Left cardiac atrium (tissue), 4 donors: ENCODE measurements at places on chromosomes 3 and 15. TPM values are rescaled to one million over a fixed set of nuclear protein-coding genes. Genes with fewer than 3 reads are reported as not detected.

The MAP2K1 gene
- total RNA-seq = 40.3 TPM

The ZIC4 gene
- total RNA-seq = not detected

DNA sequence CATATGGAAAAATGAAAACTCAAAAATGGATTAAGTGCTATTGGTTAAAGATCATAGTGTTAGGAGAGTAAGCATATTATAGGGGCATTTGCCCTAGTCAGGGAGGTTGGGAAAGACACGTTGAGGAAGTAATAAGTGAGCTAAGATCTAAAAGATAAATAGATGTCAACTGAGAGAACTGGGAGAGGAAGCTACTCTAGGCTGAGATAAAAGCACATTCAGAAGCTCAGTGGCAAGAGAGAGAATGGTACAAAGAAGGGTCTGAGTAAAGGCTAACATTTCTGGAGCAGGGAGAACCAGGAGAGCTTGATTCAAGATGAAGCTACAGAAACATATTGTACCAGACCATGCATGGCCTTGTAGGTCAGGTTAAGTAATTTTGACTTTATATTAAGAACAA lies 63.9 kb downstream of the TRPC1 start:
- no peak for DNase-seq

GRCh38 chr3:11544412-11545181 lies 99.1 kb downstream of the VGLL4 start:
- no peak for DNase-seq

- no peak for DNase-seq
These were observed 3.3 kb downstream of the C15orf61 start for GRCh38 chr15:67524235-67524634.

The CCR3 gene
- not detected for total RNA-seq

The DNASE1L3 gene
- total RNA-seq = 3.4 TPM

- DNase-seq = no peak
These were observed 90.1 kb upstream of the CADPS start for GRCh38 chr3:62965311-62965710.

The SCN11A gene
- total RNA-seq = not detected

GRCh38 chr15:101398247-101398646 lies 91.3 kb downstream of the PCSK6 start:
- no peak for DNase-seq

The PPM1L gene
- total RNA-seq = 39.0 TPM

GRCh38 chr15:48005077-48005476 lies 115.7 kb upstream of the SLC24A5 start:
- DNase-seq = no peak

The CLEC3B gene
- 132 TPM for total RNA-seq

DNA sequence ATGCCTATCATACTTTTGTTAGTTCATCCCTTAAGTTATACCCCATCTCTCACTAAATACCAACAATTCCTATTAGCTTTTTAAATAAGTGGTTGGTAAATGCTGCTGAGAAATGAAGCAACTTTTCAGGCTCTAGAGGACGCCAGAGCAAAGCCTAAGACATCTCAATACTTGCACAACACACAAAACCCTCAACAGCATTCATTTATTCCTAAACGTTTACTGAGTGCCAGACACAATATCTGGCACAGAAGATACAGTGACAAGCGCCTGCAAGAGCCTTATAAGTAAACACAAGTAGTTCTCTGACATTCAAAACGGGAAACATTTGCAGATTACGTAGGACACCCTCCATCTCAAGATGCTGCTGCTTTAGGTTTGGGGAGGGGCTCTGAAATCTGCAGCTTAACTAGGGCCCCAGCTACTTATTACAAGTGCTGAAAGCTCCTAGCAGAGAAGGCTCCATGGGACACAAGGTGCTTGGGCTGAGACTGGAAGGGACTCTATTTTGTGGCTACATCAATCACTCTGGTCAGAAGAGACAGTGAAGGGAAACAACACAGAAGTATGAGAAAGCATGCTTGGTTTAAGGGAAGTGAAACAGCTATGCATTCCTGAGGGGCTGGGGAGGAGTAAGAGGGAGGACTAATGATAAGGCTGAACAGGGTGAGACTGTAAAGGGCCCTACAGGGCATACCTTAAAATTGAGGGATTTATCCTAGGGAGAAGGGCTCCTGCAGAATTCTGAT lies 311.3 kb downstream of the PLCL2 start:
- no peak for DNase-seq

GRCh38 chr15:64099379-64099778 lies 3.6 kb downstream of the SNX1 start:
- no peak for DNase-seq

GRCh38 chr3:58272891-58273290 lies 33.2 kb upstream of the RPP14 start:
- no peak for DNase-seq

DNA sequence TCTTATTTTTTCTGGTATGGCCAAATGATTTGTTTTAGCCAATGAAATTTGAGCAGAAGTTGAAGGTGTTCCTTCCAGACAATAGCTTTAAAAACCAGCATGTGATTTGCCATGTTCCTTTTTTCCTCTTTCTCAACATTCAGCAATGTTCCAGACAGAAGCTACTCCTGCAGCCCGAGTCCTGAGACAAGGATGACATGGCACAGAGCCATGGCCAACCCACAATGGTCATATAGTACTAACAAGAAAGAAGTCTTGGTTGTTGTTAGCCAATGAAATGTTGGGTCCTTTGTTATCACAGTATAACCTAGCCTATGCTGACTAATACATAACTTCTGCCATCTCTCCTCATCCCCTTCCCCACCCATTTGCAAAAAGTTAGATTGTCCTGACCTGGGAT lies 211.1 kb upstream of the STT3B start:
- no peak for DNase-seq

The THPO gene
- total RNA-seq = 0.58 TPM

The EPHA3 gene
- 5.6 TPM for total RNA-seq

DNA sequence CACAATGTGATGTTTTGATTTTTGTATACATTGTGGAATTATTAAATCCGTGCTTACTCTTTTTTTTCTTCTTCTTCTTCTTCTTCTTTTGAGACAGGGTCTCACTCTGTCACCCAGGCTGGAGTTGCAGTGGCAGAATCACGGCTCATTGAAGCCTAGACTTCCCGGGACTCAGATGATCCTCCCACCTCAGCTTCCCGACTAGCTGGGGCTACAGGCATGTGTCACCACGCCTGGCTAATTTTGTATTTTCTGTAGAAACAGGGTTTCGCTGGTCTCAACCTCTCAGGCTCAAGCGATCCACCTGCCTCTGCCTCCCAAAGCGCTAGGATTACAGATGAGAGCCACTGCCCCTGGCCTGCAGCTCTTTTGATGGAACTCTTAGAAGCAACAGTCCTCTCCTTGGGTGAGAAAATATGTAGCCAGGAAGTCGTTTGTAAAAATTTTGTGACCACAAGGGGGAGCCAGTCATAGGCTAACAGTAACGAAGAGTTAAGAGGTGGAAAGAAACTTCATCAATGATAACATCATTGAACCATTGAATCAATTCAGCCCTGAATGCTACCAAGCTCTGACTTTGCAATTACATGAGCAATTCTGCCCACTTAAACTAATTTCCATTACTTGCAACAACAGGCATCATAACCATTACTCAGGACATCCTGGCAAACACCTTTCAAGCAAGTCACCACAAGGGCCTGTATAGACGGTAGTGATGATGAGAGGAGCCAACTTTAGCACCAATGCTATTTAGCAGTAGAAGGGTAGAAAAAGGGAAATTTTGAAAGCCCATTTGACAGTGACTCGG lies 16.7 kb upstream of the CMTM7 start:
- peak; percentile 32 for DNase-seq

- DNase-seq = no peak
These were observed 194.6 kb upstream of the BCL6 start for GRCh38 chr3:187939891-187940290.

DNA sequence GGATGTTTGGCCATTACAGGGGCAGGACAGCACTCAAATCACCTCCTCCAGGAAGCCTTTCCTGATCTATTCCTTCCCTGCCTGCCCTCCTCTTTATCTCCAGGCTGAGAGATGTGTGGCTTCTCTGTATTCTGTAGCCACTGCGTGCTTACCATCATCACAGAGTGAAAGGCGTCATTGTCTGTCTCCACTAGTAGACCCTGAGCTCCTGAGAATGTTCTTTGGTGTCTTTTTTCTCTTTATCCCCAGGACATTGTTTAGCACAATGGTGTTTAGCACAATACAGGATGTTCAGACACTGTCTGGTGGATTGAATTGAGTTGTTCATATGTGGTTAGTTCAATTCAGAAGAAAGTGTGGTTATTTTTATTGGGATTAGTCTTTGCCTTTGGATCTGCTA lies 26.2 kb upstream of the LARS2 start:
- DNase-seq = no peak

DNA sequence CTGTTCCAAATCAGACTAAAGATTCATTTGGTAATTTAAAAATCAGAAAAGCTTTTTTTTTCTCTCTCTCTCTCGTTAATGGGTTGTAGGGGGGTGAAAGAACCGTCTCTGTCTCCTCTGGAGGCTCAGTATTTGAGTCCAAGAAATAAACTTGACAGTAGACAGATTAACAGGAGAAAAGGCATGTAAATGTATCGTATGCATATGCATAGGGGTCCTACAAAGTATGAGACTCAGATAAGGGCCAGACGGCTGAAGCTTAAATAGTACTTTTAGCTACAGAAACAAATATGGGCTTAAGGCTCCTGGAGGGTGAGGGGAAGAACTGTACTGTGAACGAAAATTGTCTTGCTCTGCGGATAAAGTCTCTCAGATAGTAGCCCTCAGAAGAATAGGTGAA lies 42.4 kb downstream of the PIK3CA start:
- no peak for DNase-seq

DNA sequence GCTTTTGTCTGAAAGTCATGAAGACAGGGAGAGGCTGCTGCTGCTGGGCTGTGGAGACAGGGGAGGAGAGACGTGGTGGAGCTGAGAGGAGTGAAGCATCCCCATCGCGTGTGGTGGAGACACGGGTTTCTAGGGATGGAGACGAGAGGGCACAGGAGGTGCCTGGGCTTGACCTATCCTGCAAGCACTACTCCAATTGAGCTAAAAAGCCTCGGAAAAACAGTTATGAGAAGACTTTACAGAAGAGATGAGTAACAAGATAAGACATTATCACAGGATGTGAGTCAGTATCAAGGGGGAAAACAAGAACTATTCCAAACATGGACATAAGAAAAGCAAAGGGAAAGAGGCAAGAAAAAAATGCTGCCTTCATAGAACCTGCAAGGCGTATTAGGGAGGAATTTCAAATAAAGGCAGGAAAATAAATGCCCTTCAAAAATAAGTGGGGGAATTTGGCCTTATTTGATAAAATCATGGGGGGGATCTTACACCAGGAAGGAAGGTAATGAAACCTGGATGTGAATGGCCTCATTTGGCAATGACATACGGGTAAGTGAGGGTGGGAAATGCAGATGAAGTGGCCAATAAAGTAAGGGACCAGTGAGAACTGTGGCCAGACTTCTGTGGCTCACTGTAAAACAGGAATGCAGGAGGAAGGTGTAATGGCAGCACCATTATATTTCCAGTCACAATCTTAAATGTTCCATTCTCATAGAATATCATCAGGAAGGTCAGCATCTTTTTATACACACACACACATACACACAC lies 97.9 kb downstream of the PLD1 start:
- no peak for DNase-seq

GRCh38 chr3:162007722-162008121 lies 511.1 kb downstream of the OTOL1 start:
- DNase-seq = no peak

- peak; percentile 93 for DNase-seq
These were observed 482.7 kb upstream of the ADAMTS9 start for GRCh38 chr3:65170390-65171042.

The ASB14 gene
- total RNA-seq = 0.41 TPM

GRCh38 chr3:117407317-117407716 lies 697.7 kb downstream of the TUSC7 start:
- no peak for DNase-seq

DNA sequence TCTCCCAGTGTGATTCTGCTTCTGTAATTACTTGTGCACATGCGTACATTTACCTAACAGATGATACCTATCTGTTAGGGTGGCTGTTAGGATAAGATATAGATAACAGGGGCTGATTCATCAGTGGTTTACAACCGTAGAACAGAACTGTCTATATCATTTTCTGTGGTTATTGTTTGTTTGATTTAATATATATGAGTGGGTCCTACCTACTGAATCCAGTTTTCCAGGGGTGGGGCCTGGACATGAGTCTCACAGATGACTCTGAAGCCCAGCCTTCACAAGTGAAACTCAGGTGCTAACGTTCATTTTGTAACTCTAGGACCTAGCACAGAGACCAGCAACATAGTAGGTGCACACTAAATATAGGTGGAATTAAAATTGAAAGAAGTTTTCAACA lies 10.4 kb upstream of the ACAP2 start:
- no peak for DNase-seq

DNA sequence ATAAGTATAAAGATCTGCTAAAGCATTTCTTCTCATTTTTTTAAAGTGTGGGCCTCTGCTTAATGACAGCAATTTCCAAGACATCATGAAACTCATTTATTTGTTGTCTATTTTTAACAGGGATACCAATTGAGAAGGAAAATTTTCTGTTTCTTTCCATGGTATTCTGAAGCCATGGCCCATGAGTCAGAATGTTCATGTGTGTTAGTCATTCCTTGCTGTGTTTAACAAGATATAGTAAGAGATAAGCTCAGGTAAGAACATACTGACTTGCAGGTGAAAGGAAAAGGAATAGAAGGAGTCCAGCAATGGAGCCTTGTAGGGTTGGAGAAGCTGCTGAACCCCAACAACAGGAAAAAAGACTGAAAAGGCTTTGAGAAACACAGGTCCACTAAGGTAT lies 17.0 kb upstream of the ARID3B start:
- DNase-seq = no peak

DNA sequence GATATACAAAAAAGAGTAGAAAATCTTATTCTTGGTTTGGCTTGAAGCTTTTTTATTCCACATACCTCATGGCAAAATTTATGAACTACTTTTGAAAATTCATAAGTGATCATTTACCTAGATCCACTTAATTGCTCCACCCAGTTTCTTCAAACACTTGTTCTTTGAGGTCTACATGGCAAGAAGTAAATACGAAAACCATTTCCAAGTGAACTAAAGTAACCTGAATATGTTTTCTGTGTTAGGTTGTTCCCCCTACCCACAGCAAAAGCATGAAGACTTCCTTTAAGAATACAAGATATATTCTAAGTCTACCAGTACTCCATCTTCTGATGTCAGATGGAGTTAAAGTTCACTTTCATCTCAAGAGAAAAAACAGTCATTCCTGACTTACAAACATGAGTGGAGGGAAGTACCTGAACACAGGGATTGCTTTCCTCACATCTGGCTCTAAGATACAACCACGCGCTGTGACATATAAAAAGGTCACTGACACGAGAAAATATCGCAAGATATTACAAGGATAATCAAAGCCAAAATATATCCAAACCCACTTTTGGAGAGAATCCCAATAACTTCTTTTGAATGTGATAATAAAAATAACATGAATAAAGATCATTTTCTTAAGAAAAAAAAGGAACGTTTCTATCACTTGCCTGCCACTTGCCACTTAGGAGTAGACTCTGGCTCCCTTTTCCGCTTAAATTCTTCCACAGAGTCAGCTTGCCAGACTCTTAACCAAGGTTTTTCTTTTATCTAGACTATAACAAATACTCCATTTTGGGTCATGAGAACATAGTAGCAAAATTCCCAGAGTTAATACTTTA lies 424.5 kb downstream of the TIGIT start:
- no peak for DNase-seq

GRCh38 chr15:54424171-54424570 lies 445.9 kb downstream of the UNC13C start:
- DNase-seq = no peak

The C15orf62 gene
- total RNA-seq = 0.26 TPM

The C3orf70 gene
- total RNA-seq = 3.1 TPM

- no peak for DNase-seq
These were observed 69.1 kb upstream of the TNFAIP8L3 start for GRCh38 chr15:51163843-51164242.

GRCh38 chr3:31622636-31623288 lies 90.0 kb downstream of the STT3B start:
- no peak for DNase-seq
